RPMI7951 (cell line): ENCODE measurements at places on chromosomes 1 and 21.

DNA sequence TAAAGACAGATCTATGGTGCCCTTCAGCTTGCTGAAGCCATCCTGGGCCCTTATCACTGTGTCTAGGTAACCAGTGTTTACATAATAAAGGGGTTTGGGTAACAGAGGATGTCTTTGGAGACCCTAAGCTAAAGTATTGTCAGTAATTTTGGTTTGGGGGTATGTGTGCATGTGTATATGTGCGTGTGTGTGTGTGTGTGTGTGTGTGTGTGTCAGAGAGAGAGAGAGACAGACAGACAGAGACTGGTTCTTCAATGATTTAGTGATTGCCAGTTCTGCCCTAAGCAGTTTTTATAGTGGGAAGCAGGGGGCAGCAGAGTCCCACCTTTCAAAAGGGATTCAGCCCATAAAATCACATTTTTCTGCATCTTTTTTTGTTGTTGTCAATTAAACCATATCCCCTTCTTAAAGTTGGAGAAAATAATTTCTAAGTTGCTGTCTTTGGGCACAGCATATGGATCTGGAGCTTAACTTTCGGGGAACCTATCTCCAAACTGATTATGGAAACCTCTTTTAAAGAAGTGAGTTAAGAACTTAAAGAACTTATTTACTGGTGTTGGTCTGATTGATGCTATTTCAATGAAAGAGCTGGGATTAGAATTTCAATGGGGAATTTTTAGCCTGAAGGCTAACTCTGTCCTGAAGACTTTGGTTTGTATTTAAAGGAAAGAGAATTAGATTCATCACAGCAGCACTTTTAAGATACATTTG, 51.1 kb downstream of the ZNF326 start:
- DNase-seq = peak; percentile 30

DNA sequence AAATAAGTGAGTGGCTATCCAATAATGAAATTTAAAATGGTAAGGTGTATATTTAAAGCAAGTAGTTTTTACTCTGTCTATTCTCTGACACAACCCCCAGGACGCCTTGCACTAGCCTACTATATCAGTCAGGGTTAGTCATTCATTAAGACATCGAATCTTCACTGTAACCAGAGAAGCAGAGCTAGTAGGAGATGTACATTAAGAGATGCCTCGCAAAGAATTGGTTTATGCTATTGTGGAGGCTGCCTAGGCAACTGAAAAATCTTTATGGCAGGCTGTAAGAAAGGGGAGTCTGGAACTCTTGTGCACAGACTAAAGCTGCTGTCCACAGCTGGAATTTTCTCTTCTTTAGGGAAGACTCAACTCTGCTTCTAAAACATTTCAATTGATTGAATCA, 28.8 kb downstream of the NTNG1 start:
- DNase-seq = no peak

GRCh38 chr21:32411350-32412161, 950 bp upstream of the EVA1C start:
- peak; percentile 74 for DNase-seq

GRCh38 chr1:197696372-197696771, 78.9 kb downstream of the DENND1B start:
- DNase-seq = peak; percentile 32

- DNase-seq = no peak
These were observed 94.6 kb upstream of the RALGPS2 start for GRCh38 chr1:178630417-178630816.

DNA sequence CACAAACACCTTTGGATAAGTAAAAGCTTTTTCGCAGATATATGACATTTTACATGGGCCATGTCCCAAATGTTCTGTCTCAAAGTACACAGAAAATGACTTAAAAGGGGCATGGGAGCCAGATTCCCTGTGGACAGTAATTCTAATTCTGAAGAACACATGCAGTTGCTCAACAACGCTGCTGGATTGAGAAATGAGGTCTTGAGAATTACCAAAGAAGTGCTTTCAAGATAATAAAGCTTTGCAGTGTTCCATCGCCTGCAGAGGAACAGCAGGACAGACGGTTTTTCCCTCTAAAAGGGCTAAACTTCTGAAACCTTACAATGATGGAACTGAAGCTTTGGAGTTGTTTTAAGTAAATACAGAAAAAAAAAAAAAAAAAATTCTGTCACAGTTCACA, 55.3 kb upstream of the HSPA13 start:
- DNase-seq = no peak

- DNase-seq = peak; percentile 73
These were observed 27.4 kb downstream of the C1orf116 start for GRCh38 chr1:207004931-207005830.

GRCh38 chr21:31145274-31145673, 107.0 kb upstream of the KRTAP19-8 start:
- DNase-seq = no peak
